ENCODE measurements at places on chromosomes 3 and 15. TPM values are rescaled to one million over a fixed set of nuclear protein-coding genes. Genes with fewer than 3 reads are reported as not detected.

The SLC35A5 gene
- total RNA-seq: 68.9 TPM

The CFAP100 gene
- total RNA-seq: not detected

The GPR156 gene
- total RNA-seq: 0.08 TPM

The TNFAIP8L3 gene
- total RNA-seq: not detected

The ABI3BP gene
- 0.58 TPM for total RNA-seq

The GOLGA6L7 gene
- not detected for total RNA-seq

The CCNDBP1 gene
- 64.0 TPM for total RNA-seq

The HES1 gene
- total RNA-seq: 42.3 TPM
